NCI-H2227 treated with DMSO at 0.1 percent for 48 hours (cell line): ENCODE measurements at places on chromosomes 16 and 17.

DNA sequence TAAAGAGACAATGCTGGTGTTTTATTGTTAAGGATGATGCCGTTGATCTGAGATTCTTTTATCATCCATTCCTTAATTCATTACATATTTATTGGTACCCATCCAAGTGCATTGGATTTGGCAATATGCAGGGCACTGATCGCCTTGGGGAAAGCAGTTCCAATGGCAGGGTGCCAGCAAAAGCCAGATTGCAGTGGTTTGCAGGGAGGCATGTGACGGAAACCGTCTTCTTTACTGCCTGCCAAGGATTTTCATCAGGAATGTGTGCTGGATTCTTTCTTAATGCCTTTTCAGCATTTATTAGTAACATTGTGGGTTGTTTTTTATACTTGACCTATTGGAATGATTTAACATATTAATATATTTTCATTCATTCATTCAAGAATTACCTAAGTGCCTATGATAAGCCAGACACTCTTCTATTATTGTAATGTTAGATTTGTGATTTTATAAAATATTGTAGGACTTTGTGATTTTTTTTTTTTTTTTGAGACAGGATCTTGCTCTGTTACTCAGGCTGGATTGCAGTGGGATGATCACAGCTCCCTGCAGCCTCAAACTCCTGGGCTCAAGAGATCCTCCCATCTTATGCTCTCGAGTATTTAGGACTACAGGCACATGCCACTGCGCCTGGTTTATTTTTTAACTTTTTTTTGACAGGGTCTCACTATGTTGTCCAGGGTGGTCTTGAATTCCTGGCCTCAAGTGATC, 93.4 kb upstream of the TNRC6A start:
- no peak for DNase-seq

GRCh38 chr17:66847704-66848103, 12.8 kb downstream of the CACNG5 start:
- DNase-seq: no peak

DNA sequence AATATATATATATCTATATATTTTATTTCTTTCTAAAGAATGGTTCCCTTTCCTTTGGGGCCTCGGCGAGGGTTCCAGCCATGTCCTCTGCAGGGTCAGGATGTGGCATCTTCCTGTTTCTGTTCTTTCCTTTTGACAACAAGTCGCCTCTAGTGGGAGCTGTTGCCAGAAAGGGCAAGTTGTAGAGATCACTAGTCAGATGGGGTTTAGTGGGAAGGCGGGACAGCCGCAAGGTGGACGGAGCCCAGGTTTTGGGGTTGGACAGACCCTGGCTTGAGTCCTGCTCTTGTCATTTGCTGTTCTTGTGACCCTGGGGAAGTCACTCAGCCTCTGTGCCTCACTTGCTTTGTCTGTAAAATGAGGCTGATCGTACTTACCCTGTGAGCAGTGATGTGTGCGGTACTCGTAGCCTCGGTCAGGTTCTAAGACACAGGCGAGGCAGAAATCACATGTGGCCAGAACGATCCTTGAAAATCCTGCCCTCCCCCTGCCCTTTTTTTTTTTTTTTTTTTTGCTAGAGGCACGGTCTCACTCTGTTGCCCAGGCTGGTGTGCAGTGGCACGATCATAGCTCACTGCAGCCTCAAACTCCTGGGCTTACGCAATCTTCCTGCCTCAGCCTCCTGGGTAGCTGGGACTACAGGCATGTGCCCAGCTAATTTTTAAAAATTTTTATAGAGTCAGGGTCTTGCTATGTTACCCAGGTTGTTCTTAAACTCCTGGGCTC, 80.1 kb downstream of the ABCC6 start:
- DNase-seq: no peak

DNA sequence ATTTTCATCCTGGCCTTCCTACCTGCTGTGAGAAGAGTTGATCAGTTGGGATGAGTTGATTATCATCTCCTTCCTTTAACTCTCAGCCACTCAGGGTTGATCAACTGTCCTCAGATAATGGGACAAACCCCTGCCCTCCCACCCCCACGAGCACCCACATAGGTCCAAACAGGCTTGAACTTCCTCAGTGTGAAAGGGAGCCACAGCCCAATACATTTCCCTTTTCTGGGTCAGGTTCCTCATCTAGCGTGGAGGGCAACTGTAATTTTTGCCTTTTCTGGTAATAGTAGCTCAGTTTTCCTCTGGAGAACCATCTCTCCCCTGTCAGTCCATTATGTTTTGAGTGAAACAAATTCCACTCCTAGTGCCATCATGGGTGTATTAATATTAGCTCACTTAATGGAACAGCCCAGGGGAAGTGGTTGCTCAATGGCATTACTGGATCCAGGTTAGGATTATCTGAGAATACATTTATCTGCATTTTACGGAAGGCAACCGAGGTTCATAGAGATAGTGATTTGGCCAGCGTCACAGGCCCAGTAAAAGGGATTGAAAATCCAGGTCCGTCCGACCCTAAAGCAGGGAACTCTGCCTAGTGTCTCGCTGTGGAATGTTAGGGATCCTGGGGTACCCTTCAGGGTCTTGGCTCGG, 476 bp upstream of the LPCAT2 start:
- no peak for DNase-seq

- no peak for DNase-seq
Observed at GRCh38 chr16:68658341-68658973, 13.3 kb downstream of the CDH3 start.

DNA sequence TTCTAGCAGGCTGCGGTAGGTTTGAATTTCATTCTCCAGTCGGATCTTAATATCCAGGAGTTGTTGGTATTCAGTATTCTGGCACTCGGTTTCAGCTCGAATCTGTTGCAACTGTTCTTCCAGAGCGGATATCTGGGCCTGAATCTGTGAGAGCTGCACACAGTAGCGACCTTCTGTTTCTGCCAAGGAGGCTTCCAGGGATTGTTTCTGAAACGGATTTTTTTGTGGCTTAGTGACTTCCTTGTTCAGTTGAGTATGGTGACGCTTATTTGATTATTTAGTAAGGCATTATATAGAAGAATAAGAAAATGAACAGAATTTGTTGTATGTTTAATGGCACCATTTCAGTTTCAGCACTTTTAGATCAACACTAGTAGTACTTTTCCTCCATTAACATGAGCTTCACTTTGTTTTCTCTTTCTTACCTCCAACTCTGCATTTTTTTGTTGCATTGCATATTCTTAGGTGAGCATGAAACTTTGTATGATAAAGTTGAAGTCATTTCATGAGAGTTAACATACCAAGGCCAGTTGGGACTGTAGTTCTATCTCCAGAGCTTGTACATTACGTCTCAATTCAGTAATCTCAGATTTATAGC, 2.8 kb downstream of the KRT10 start:
- DNase-seq: no peak

- no peak for DNase-seq
Observed at GRCh38 chr17:10266296-10266876, 68.0 kb upstream of the GAS7 start.

DNA sequence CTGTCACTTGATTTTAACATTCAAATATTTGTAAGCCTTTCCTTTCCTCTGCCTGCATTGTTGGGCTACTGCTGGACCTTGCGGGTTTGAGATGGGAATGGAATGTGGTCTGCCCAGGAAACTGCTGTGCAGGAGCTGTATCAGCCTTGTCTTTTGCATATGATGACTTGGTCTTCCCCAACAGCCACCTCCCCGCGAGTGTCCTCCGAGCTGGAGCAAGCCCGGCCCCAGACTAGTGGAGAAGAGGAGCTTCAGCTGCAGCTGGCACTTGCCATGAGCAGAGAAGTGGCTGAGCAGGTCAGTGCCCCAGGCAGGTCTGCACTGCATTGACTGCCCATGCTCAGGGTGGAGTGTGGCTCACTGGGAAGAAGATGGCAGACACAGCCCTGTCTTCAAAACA, 52.8 kb downstream of the B9D1 start:
- DNase-seq: no peak

DNA sequence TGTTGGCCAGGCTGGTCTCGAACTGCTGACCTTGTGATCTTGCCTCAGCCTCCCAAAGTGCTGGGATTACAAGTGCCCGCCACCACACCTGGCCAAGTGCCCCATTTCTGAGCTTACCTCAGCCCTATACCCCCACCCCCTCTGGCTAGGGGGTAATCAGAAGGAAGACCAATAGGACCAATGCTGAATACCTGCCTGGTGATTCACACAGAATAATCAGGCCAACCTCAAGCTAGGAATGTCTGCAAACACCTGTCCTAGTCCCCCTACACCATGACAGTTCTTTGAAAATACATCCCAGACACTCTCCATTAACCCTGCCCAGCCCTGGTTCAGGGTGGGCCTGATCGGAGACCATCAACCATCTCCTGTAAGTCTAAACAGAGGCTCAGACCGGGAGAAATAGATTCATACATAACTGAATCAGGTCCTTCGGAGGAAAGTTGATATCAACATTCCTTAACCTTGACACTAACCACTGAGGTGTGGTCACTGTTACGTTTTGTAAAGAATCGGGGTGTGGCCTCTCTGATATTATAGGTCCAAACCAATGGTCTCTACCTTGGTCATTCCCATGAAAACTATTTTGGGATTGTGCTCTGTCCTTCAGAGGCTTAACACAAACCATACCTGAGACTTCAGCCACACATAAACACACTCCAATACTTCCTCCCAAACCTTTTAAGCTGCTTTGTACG, 130.8 kb downstream of the GAS7 start:
- DNase-seq: no peak

GRCh38 chr17:41551365-41551764, 20.5 kb downstream of the KRT9 start:
- DNase-seq: no peak

DNA sequence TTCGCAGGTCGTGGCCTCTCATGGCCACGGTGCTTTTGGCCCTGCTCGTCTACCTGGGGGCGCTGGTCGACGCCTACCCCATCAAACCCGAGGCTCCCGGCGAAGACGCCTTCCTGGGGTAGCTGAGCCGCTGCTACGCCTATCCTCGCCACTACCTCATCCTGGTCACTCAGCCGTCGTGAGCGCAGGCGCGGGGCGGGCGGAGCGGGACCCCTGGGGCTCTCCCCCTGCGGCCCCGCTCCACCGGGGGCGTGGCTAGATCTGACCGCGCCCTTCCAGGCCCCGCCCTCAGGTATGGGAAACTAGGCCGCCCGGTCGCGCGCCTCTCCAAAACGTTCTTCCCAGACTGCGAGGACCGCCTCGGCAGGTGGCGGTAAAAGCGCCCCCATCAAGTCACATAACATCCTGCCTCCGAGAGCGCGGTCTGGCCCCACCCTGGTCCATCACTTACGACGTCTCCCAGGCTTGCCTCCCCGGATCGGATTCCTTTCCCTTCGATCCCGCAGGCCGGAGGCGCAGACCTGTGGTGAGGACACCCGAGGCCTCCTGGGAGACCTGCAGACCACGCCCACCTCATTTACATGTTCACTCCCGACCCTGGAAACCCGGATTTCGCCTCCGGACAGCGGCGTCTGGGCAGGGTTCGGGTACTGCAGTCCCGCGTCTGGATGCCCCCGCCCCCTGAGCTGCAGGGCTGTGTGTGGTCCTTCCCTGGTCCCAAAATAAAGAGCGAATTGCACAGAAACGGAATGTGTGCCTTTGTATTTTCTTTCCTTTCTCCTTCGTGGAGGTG, 91.5 kb upstream of the TMEM97 start:
- DNase-seq: peak; percentile 83

DNA sequence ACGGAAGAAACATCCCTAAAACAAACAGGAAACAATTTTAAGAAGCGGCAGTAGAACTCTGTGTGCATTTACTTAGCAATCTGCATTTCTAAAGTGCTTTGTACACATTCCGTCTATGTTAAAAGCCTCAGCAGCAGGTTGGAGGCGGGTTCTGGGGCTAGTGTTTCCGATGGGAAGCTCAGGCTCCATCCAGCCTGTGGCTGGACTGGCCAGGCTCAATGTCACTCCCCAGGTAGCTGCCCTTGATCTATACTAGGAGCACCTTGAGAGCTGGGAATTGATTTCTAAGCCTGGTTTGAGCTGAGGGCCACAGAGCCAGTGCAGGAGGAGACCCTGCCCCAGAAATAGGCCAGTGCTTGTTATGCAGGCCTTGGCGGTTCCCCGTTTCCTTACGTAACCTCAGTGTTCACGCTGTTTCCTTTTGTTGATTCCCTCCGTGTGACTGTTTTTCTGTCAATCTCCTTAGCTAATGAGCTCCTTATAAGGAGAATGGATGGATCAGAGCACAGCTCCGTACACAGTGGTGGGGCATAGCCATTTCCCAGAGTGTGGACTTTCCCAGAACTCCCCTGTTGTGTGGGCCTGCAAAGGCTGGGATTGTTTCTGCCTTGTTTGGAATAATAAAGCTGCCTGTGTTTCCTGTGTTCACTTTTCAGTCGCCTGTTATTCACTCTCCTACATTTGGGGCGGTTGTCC, 21.4 kb downstream of the ADORA2B start:
- DNase-seq: peak; percentile 8

- DNase-seq: no peak
Observed at GRCh38 chr16:55338646-55339045, 14.6 kb downstream of the IRX6 start.

DNA sequence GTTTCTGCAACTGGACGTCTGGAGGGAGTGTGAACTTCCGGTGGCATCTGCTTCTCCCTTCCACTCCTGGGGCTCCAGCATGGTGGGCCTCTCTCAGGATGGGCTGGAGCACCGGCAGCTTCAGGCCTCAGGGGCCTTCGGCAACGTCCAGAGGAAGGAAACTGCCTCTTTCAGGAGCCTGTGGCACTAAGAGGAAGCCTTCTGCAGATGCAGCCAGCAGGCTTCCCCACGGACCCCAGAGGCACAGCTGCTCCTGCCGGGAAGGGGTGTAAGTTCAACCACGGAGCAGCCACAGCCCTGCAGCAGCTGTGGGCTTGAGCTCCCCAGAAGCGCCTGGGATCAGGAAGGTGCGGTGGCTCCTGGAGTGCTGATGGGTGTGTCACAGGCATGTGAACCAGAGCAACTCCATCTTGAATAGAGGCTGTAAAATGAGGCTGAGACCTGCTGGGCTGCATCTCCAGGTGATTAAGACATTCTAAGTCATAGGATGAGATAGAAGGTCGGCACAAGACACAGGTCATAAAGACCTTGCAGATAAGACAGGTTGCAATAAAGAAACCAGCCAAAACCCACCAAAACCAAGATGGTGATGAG, 50.8 kb upstream of the KLHDC4 start:
- DNase-seq: no peak

DNA sequence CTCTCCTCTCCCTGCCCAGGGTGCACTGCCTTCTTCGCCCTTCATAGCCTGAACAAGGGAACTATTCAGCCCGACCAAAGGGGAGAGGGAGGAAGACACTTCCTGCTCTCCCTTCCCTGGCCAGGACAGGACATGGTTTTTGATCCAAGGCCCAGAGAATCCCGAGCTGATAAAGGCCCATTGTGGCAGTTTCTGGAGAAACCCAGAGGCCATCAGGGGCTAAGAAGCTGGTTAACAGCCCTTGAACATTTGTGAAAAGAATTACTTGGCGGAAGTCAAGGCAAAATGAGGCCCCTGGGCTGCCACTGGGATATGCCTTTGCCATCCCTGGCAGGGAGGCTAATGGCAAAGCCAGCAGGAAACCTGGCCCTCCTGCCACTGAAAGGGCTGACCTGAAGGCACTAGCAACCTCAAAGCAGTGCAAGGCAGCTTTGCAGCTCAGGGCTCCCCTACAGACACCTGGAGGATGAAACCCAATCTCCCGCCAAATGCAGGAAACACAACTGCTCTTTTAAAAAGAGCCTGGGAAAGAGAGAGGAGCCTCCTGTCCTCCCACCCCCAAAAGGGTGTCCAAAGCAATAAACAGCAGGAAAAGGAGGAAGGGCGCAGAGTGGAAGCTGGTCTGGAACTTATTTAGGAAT, 12.6 kb downstream of the PHB1 start:
- no peak for DNase-seq

- DNase-seq: no peak
Observed at GRCh38 chr17:73490851-73491250, 153.4 kb downstream of the SDK2 start.
